ENCODE measurements at places on chromosomes 5 and 9.

DNA sequence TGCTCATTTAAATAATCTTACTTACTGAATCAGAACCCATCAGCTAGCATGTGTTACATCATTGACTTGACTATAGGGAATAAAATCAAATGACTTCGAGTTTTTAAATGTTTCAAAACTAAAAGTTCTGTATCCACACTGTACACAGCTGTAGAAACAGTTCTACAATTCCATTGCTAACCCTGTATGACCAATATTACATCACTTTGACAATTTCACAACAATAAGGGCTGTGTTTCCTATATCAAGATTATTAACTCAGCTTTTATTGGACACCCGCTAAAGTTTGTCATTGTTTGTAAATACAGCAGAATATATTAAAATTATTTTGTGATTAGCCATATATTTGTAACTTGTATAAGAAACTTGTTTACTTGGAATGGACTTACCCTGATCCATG lies 540.8 kb downstream of the PRELID2 start:
- no peak for DNase-seq

DNA sequence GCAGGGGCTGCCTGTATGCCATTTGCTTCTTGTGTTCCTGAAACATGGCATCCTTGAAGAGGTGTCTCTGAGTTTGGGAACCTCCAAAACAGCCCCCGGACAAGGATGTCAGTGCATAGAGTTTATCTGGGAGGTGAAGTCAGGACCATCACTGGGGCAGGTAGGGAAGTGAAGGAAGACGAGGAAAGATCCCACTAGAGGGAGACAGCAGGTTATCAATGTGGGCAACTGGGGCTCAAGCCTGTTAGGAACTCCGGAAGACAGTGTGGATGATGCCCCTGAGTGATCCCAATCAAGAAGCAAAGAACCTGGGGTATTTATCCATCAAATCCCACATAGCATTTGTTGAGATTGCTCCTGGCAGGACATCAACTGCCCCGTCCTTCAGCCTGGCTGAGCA lies 233.1 kb downstream of the AGTPBP1 start:
- DNase-seq, result no peak

DNA sequence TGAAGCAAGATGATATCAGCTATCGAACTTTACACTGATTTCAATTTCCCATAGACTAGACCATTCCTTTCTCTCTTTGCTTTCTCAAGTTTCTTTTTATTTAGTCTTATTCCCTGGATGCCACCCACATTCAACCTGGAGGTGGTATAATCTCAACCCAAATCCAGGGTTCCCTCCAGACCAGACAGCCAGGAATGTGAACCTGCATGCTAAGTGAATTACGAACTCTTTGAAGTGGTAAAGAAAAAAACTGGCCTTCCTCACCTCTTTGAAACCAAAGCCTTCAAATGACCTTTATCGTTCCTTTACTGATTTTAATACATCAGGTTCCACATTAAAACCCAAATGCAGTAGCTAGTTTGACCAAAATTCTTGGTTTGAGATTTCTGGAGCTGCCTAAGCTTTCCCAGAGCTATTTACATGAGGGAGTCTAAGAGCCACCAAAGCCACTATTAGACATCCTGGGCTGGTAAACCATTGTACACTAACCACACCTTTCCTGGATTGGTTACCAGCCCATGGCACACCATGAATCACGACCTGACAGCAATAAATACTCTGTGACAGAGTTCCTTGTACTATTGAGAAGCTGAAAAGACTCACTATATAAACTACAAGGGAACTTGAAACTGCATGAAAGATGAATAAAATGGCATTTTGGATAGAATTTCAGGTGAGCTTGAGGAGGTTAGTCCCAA lies 323.7 kb downstream of the ADAMTS6 start:
- peak; percentile 6 for DNase-seq

GRCh38 chr5:93257616-93258015 lies 323.4 kb downstream of the NR2F1-AS1 start:
- DNase-seq, result peak; percentile 34

- DNase-seq, result no peak
These were observed 388.0 kb downstream of the TMEM232 start for GRCh38 chr5:110338341-110339083.

- DNase-seq, result no peak
These were observed 20.3 kb downstream of the CDC14B start for GRCh38 chr9:96599298-96599697.

GRCh38 chr9:87405677-87406542 lies 91.8 kb upstream of the DAPK1 start:
- no peak for DNase-seq

GRCh38 chr9:25254051-25254450 lies 424.2 kb downstream of the TUSC1 start:
- DNase-seq, result no peak

DNA sequence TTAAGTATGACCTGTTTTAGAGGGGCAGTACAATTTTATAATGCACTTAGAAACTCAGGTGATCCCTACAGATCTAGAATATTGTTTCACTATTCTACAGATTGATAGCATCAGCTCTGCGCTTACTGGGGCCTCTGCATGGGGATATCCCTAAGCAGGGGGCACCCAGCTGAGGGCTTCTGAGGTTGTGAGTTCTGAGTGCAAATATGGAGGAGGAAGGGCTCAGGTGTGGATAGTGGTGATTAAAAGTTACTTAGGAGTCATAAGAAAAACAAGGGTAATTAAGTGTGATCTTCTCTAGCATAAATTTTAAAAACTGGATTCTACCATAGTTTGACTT lies 274.4 kb downstream of the EFNA5 start:
- no peak for DNase-seq

DNA sequence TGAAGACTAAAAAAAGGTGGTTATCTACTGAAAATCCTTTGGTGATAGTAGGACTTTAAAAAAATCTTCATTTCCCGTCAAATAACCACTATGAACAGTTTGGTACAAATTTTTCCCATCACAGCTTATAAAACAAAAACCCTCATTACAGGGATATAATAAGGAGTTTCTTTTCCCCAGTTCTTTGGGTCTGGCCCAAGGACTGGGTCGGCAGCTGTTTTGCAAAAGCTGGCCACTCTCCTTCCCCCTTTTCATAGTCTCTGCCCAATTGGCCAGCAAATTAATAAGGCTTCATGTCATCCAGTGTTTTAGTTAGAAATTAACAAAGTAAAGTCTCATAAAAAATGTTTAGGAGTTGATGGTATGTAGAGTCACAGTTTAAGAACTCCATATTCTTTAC lies 47.0 kb upstream of the PDE8B start:
- no peak for DNase-seq

Measured in HCT116 (cell line).